ENCODE measurements at places on chromosomes 11 and 22.

- DNase-seq = no peak
Observed at GRCh38 chr11:119307219-119307618, 9.7 kb downstream of the MCAM start.

GRCh38 chr11:35836205-35836604 lies 107.7 kb upstream of the LDLRAD3 start:
- no peak for DNase-seq

GRCh38 chr22:30283342-30283741 lies 6.0 kb downstream of the CASTOR1 start:
- DNase-seq = no peak

GRCh38 chr11:122363296-122363695 lies 247.3 kb upstream of the BLID start:
- no peak for DNase-seq

GRCh38 chr11:69999721-70000120 lies 78.4 kb upstream of the ANO1 start:
- no peak for DNase-seq

DNA sequence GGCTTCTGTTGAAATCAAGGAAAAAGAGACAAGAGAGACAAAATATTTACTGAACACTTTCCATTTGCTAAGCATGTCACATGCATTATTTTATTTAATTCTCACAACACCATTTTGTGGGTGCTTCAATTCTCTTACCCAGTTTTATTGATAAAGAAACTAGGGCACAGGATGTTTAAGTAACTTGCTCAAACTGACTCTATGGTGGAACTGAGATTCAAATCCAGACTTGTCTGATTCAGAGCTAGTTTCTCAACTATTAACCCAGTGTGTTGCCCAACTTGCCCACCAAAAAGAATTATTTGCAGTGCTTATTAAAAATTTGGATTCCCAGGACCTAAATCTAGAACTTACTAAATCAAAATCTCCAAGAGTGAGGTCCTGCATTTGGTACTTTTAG lies 21.5 kb upstream of the MSANTD4 start:
- no peak for DNase-seq

DNA sequence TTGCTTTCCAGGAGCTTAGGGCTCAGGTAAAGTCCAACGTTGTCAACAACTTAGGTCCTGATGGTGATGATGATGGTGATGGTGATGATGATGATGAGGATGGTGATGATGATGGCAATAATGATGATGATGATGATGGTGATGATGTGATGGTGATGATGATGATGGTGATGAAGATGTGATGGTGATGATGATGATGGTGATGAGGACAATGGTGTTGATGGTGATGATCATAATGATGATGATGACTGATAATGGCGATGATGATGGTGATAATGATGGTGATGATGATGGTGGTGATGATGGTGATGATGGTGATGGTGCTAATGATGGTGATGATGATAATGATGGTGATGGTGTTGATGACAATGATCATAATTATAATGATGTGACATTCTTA lies 750.2 kb downstream of the TBC1D22A start:
- no peak for DNase-seq

DNA sequence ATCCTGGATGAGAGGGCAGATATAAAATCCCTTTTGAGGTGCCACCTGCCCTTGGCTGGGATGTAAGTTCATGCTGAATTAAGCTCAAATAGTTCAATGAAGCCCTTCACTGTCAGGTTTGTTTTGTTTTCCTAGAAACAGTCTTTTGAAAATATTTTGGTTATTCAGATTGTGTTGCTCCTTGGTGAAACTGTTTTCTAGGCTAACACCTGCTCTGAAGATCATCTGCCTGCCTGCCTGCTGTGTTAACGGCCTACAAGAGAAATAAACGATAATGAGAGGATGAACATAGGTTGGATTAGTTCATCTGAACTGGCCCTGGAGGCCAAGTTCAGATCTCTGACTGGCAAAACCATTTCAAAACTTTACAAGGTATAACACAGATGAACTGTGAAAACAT lies 67.4 kb downstream of the ZBTB44 start:
- DNase-seq = no peak

- DNase-seq = no peak
Observed at GRCh38 chr11:33325451-33325850, 68.3 kb downstream of the HIPK3 start.

DNA sequence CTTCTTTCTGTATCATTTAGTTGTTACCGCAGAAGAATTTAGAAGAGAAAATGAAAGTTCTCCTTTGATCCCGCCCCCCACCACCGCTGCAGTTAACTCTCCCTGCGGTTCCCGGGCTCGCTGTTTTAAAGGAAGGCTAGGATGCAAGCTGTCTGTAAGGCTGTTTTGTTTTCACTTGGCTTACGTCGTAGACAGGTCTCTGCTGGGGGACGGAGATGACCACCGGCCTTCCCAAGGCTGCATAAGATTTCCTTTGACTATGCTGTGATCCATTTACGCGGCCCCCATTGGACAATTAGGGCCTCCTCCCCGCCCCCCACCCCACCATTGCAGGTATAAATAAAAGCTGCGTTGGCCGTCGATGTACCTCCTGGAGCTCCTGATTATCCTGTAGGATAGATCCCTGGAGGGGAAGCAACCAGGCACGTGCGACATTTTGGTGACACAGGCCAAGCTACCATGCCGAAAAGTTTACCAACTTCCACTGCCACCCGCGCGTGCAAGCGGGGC lies 1.4 kb upstream of the CPT1A start:
- no peak for DNase-seq

- DNase-seq = no peak
Observed at GRCh38 chr22:25626624-25626990, 62.1 kb downstream of the GRK3 start.

DNA sequence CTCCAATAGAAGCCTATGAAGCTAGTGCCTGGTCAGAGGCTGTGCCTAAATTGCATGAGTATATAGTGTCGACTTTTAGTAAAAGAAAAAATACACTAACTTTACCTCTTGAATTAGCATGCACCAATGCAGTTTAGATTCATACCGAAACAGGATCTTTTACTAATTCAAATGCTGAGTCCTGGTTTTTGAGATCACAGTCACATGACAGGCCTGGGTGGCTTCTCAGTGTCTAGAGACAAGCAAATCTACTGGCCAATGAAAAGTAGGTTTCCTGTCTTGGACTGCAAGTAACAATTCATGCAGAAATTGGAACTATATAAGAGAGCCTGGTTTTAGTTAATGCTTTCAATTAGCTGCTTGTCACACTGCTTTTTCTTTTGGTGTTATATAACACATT lies 7.2 kb downstream of the ARHGEF12 start:
- no peak for DNase-seq

DNA sequence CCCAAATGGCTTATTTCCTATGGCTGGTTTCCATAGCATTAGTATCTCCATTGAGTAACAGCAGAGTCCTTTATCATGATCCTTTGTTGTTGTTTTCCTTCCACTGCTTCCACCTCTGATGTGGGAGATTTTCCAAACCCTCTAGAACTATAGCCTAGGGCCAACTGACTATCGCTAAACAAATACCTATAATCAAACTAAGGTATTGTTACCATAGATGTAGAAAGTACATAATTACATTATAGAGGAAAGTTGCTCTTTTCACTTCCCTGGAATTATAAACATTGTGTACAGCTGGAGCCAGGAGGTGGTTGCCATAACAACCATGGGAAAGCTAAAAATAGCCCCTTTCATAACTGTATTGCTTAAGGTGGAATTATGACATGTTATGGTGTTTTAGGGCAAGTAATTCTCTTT lies 47.0 kb upstream of the ALKBH3 start:
- DNase-seq = no peak

DNA sequence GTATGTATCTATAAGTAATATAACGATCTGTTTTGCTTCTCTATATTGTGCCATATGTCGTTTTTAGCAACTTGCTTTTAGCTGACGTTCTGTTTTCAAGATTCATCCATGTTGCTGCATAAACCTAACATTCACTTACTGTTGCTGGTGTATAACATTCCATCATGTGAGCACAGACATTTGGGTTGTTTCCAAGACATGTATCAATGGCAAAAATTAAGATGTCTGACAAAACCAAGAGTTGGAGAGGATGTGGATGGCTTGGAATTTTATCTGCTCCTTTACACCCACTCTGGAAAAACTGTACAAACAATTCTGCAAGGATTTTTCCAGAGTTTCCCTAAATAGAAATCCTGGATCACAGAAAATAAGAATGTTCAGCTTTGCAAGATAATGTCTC lies 40.9 kb downstream of the DGCR2 start:
- DNase-seq = no peak

DNA sequence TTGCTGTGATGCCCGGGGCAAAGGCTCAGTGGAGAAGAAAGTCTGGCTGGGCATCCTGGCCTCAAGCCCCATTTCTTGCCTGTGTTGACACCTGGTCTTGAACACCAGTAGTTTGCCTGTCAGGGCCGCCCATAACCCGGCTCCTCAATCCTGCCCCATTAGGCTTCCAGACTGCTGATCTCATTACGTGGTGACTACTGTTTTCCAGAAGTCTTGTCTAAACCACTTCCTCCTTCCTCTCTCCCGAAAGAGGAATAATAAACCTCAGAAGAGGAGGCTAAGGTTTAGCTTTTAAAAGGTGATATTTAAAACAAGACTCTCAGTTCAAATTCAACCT lies 97.7 kb downstream of the CD44 start:
- no peak for DNase-seq

DNA sequence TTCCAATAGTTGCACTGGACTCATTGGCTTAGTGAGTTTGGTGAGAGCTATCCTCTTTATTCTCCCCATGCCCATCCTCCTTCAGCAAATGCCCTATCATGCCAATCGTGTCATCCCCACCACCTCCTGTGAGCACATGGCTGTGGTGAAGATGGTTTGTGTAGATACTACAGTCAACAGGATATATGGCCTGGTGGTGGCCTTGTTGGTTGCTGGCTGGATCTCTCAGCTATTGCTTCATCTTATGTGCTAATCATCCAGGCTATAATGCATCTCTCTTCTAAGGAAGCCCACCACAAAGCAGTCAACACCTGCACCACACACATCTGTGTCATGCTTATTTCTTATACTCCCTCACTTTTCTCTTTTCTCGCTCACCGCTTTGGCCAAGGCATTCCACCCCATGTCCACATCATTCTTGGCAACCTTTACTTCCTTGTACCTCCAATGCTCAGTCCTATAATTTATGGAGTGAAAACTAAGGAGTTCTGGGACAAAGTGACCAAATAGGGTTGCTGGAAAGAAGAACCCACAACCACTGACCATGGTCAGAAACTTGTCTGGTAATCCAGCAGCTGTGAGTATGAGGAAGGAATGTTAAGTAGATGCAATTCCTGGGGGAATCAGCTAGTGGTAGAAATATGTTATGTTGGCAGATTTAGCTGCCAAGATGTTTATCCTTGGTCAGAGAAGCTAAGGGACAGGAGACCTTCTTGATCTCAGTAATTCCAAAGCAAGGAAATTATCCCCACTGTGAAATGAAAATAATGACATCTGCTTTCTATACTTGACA lies 16.3 kb upstream of the OR56B1 start:
- DNase-seq = no peak

DNA sequence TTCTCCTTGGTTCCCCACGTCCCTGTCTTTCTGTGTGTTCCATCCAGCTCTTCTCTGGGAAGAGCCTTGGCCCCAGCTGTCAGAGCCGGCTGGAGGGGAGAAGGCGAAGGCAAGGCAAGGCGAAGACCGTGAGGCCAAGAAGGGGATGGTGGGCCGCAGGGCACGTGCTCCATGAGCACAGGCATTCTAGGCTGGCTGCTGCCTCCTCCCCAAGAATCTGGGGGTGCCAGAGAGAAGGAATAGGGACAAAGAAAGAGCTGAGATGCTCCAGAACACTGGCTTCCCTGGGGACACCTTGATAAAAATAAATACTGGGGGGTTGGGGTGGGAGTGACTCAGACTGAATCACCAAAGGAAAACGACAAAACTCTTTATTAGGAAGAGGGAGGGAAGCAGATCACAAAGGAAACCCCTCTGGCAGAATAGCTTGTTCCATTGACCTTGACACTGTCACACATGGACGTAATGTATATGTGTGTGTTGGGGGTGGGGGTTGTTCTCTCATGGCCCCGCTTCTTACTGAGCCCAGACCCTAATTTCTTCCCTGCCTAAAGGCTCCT lies 52.5 kb downstream of the NECTIN1 start:
- DNase-seq = no peak

DNA sequence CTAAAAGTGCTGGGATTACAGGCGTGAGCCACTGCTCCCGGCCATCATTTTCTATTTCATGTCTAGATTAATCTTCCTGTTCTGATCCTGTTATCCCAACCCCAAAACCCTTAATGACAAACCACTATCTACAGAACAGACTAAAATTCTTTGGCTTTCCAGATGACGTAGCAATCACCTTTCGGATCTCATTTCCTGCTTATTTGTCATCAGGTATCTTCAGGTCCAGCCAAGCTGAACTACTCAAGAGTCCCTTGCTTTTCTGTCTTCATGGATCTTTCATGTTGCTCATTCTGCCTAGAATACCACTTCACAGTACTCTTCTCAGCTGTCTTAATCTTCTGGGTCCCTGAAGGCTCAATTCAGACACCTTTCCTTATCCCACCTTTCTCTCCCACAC lies 27.4 kb upstream of the IPO7 start:
- no peak for DNase-seq

GRCh38 chr11:98621767-98622166 lies 399.0 kb upstream of the CNTN5 start:
- no peak for DNase-seq

DNA sequence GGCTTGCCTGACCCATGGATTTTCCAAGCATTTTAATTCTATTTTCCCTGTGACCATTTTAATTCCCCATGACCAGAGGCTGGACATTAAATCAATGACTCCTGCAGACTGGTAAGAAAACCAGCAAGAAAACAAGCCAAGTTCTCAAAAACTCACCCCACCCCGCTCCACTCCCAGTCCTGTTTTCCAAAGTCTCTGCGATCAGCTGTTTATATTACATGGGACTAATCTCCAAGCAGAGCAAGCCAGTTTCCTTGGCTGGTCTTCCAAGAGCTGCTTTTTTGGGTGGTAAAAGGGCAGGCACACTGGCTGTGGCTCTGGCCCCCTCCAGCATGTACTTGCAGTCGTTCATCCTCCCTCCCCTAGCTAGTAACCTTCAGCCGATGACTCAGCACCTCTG lies 97.9 kb downstream of the RRAS2 start:
- DNase-seq = no peak

GRCh38 chr11:27184458-27185312 lies 144.1 kb downstream of the BBOX1 start:
- no peak for DNase-seq

DNA sequence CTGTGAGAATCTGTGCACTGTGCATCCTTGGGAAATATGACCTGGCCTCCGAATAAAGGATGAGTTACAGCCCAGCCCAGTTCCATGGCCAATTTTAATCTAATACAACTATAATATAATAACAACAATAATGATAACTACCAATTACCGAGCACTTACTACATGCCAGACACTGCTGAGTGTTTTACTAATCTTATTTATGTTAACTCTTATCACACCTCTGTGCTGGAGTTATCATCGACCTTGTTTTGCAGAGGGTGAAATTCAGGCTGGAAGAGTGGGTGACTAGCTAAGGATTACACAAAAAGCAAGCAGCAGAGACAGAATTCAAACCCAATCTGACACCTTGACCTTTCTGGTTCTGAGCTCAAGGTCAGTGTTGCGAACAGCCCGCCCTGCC lies 83.9 kb downstream of the GALNT18 start:
- DNase-seq = no peak

- DNase-seq = no peak
Observed at GRCh38 chr11:77065878-77066228, 918 bp upstream of the CAPN5 start.

All from activated T-cell treated with anti-CD3 and anti-CD28 coated beads for 1 hour (primary cell).